Activated CD4-positive, CD25-positive, alpha-beta regulatory T cell treated with anti-CD3 and anti-CD28 coated beads, Interleukin-2, amount 50 U/mL, for 16 hours (primary cell): ENCODE measurements at places on chromosomes 11 and 22.

- DNase-seq: no peak
Measured at GRCh38 chr22:32142600-32142999, 16.5 kb downstream of the C22orf42 start.

- peak; percentile 44 for DNase-seq
Measured at GRCh38 chr22:31272522-31273446, 19.5 kb downstream of the PIK3IP1 start.

- no peak for DNase-seq
Measured at GRCh38 chr11:58121096-58121495, 4.2 kb downstream of the OR9I1 start.

- DNase-seq: no peak
Measured at GRCh38 chr22:35458547-35459422, 58.8 kb downstream of the MCM5 start.

GRCh38 chr22:24106385-24107381, 74.6 kb upstream of the SUSD2 start:
- no peak for DNase-seq

DNA sequence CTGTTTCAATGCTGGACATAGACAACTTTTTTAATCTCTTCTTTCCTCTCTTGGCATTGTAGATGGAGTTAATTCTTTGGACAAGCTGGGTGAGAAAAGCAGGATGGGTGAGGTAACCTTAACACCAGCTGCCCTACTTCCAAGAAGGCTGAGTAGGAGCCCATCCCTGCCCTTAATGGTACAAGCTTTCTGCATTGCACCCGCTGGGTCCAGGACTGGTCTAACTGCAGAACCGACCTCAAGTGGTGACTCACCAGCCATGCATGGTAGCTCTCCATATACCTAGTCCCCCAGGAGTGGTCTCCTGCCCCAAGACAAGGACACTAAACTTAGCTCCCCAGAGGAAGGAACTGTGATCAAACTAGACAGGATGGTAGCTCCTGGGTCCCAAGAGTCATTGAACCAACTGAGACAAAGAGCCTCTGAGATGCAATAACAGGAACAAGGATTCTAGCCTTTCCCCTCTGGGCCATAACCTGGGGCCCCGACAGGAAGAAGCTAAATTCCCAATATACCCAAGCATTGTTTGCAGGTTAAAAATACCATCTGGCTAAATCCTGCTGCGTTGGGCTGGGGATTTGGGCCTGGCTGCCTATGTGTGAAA, 32.1 kb downstream of the RPL27A start:
- DNase-seq: no peak

DNA sequence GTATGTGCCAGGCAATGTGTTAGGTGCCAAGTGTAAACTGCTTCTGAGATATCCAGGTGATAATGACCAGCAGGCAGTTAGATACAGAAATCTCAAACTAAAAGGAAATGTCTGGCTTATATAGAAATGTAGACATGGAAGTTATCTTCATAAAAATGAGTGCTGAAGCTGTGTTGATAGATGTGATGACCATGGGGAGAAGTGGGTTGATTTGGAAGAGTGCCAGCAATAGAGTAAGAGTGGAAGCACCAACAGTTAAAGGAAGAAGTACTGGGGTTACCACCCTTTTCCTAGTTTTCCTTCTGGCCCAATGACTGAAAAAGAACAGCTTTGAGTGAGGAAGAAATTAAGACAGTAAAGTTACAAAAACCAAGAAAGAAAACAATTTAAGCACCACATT, 68.5 kb downstream of the C2CD3 start:
- no peak for DNase-seq

DNA sequence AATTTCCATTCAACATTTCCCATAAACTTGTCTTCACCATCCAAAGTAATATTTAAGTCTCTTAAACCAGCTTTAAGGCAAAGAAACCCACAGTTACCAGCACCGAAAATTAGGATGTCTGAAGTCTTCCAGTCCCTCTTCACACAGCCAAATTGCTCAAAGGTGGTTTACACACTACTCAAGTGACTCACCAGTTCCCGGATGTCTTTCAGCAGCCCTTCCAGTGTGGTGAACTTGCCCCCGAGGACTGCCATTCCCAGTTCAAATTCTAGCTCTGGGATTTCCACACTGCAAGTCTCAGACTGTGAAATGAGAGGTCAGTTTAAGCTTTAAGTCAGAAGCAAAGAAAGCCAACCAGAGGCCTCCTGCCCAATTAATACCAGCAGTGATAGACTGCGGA, 5.1 kb downstream of the ZPR1 start:
- no peak for DNase-seq

- DNase-seq: no peak
Measured at GRCh38 chr22:20948450-20948849, 18.6 kb upstream of the AIFM3 start.

DNA sequence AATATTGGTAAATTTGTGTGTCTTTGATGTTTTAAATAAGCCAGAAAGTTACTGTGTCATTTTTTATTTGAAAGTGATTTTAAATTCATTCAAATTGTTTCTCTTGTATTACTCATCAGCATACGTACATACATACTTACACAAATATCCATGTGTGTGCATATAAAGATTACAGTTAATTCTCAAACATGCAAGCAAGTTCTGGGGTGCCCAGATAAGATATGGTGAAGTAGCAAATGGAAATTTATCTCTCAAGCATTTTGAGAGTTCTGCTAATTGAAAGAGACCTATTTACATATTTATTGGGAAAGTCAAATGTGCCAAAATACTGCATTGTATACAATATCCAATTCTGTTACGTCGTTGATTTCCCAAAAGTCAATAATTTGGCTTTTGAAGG, 1024.0 kb upstream of the CNTN5 start:
- no peak for DNase-seq

GRCh38 chr11:6419009-6419631, at the start of gene APBB1:
APBB1 (minus strand) TSS chr11:6419094; CDS start chr11:6411347, 7,747 bp downstream.
- peak; percentile 40 for DNase-seq

DNA sequence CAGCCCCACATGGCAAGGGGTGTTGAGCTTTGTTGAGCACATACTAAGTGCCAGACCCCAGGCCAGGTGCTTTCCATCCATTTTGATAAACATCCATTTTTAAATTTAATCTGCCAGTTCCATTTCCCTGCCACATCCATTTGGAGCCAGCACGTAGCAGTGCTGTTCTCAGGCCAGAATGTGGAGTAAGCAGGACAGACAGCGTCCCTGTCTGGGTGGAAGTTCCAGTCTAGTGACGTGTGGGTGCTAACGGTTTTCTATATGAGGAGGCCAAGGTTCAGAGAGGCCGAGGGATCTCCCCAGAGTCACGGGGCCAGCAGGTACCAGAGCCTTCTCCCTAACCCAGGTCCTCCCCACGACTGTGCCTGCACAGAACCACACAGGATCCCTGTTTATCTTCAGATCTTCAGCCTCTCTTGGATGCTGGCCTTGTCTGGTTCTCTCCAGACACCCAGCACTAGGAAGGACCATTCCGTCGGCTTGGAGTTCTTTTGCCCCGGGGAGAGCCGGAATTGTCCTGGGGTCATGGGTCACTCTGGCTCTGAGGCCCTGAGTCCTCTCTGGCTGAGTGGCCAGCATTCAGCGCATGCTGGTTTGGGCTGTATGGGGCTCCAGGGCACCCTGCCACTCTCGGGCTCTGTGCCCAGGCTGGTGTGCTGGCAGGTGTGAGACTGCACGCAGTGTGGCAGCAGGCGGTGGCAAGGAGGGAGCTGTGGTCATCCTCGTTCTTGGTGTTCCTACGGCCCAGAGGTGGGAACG, 63.6 kb upstream of the PPARA start:
- no peak for DNase-seq

- no peak for DNase-seq
Measured at GRCh38 chr11:38547462-38547861, 1949.4 kb upstream of the RAG2 start.

GRCh38 chr11:108751444-108751843, 86.6 kb downstream of the DDX10 start:
- DNase-seq: no peak

- no peak for DNase-seq
Measured at GRCh38 chr22:39658806-39659463, 88.4 kb downstream of the CACNA1I start.

DNA sequence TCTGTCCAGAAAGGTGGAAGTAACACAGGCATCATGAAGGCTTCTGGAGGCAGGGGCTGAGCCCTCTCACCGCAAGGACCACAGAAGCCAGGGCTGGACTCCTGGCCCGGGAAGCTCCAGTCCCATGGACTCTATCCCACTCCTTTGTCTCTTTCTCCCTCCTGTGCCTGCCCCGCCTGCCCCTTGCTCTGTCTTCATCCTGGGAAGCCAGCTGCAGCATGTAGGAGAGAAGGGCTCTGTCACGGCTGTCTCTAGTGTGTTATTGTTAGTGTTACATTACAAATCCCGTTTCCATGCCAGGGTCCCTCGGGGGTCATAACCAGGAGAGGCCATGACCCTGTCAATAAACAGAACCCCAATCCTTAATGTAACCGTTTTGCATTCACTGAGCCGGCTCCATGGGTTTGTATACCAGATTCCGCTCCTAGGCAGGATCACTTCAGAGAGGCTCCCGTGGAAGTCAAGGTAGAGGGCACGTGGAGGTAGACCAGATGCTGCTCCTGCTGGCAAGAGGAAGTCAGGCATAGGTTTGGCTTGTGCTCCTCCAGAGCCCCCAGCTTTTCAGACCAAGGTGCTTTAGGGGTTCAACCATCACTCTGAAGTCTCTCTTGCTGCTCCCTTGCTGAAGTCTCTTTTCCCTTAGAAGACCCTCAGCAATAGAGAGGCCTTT, 293.2 kb downstream of the ETS1 start:
- no peak for DNase-seq

- DNase-seq: no peak
Measured at GRCh38 chr11:13249992-13250391, 27.6 kb upstream of the BMAL1 start.

GRCh38 chr22:35330258-35330861, 30.7 kb downstream of the TOM1 start:
- peak; percentile 27 for DNase-seq

DNA sequence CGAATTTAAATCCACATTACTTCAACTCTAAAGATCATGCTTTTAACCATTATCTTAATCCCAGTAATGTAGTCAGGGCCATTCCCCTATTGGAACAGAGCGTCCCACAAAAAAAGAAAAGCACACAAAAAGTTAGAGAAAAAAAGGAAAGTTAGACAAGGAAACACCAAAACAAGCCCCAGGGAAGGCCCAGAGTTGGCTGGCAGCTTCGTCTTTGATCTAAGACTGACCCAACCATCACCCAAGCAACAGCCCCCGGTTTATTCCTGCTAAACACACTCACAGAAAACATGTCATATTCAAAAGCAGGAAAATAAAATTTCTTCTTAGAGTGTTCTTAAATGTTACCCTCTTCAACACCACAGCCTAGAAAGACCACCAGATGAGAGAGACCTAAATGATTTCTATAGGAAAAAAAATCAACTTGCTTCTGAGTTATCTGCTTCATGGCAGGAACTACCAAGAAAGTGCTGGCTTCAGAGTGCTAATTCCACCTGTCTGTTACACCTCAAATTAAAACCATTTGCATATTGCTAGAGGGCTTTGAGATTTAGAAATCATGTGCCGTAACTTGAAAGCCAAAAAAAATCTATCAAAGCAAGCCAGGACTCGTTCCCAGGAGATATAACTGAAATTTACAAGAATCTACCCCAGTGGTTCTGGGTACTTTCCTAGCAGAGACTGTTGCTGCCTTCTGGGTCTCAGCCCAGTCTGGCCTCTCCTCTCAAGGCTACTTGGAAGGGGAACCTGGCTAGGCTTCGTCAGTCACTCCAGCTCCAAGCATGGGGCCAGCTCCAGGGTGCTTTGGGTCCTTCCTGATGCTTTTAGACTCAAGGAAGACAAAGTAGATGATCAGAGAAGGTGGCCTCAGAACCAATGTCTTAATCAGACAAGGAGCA, 31.2 kb downstream of the POU2AF3 start:
- no peak for DNase-seq

DNA sequence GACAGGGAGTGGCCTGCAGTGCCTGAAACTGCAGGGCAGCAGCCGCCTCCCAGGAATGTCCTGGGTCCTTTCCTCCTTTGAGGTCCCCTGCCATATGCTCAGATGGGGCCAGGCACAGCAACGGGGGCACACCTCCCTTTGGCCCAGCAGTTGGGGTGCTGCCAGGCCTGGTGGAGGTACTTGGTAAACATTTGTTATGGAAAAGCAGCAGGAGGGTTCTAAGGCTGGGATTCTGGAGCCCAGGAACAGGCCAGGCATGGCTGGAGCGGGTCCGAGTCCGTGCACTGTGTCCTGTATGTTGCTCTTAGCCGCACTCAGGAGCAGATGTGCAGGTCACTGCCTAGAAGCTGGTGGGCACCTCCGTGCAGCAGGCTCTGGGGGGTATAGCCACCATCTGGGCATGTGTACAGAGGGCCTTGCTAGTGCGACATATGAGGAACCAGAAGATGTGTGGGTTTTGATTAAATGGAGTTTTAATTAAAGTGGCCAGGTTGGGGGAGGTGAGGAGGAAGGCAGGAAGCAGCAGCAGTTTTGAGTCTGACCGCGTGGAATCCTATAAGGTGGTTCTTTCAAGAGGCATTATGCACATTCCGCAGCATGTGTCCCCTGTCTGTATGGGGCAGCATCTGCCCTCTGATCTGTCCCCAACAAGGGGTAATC, 1.5 kb downstream of the ADORA2A start:
- no peak for DNase-seq

DNA sequence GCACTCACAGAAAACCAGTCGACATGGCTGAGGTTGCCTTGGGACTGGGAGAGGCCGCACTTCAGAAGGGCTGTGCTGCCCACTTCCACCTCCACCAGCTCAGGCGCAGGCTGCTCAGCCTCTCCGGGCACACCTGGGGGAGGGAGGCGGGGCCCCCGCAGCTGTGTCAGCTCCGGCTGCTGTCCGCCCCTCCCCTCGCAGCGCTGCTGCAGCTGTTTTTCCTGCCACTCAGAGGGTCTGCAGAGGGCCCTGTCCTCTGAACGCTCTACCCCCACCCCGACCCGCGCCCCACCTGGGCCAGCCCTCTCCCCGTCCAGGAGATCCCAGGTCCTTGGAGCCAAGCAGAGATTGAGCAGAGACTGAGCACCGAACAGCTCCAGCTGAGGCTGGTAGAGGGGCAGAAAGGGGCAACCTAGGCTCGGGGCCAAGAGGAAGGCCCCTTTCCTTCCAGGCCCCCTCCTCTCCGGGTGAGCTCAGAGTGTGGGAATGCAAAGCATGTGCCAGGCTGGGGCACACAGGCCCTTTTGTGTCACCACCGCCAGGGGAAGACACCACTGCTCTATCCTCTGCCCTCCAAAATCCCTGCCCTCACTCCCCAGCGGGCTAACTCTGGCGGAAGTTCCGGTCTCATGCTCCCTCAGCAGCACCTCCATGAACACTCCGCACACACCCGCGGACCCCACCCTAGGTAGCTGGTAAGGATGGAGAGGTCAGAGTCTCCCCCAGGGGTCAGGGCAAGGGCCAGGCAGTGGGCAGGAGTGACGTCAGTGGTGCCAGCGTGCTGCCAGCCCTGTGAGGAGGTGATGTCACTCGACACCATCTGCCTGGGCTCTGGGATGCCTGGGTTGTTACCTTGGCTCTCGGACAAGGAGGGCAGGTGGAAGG, 1.6 kb downstream of the MCAM start:
- DNase-seq: no peak

DNA sequence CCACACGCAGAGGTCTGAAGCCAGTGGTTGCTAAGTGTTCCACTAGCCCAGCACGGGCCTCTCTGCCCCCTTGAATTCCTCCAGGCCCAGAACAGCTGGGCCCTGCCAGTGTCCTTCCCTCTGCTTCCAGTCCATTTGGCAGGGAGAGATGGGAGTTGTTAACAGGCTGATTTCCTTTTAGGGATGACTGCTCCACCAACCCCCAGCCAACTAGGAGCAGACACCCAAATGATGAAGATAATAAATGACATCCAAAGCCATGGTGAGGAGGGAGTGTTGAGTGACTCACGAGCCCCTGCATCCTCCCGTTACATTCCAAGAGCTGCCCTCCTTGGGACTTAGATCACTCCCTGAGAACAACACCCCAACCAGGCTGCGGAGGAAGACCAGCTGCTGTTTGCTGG, 20.6 kb downstream of the PARVA start:
- DNase-seq: no peak

- DNase-seq: no peak
Measured at GRCh38 chr22:46085828-46086576, 64.3 kb upstream of the PPARA start.
